ENCODE measurements at places on chromosomes 3 and 15.

DNA sequence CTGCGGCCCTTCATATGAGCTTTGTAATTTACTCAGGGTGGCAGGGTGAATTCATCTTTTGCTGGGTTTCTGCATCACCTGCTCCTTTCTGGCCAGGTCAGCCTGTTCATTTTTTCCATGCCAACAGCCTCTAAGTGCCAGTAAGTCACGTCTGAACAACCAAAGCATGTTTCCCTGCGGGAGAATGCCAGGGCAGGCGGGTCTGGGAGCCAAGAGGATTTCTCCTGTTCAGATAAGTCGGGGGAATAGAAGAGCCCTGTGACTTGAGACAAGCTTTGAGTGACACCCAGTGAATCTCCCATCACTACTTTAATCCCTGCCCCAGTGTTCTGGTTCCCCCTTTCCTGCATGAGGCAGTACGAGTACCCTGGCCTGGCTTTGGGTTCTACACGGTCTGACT lies 153.1 kb downstream of the PGPEP1L start:
- no peak for DNase-seq

DNA sequence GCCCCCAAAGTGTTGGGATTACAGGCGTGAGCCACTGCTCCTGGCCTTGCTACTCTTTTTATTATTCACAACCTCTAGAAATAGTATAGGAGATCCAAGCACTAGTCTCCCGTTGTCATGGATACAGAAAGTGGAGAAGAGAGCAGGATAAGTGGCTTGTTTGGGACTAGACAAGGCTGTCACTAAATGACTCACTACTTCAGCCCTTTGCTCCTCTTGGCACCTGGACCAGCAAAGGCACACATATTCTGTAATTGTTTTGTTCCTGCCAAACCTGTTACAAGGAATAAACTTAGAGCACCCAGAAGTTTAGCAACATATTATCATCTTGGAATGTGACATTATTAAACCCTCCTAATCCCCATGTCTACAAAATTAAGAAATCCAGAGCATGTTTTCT lies 427.2 kb upstream of the THBS1 start:
- DNase-seq, result no peak

DNA sequence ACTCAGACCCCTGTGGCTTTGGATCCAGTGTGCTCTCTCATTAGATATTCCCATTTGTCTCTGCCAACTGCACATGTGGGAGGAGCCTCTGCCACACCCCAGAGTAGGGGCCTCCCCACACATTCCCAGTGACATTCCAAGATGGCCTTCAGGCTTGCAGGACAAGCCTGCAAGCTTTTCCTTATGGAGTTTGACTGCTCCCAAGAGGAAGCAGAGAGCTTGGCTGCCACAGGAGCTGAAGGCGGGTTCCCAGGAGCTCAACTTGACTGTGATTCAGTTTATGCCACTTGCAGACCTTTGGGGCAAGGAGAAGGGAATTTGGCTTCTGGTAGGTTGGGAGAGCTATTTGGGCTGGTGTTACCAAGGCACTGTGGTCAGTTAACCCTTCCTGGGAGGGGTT lies 22.5 kb upstream of the EPHB1 start:
- no peak for DNase-seq

- DNase-seq, result no peak
Measured at GRCh38 chr3:5201536-5201935, 14.0 kb downstream of the EDEM1 start.

DNA sequence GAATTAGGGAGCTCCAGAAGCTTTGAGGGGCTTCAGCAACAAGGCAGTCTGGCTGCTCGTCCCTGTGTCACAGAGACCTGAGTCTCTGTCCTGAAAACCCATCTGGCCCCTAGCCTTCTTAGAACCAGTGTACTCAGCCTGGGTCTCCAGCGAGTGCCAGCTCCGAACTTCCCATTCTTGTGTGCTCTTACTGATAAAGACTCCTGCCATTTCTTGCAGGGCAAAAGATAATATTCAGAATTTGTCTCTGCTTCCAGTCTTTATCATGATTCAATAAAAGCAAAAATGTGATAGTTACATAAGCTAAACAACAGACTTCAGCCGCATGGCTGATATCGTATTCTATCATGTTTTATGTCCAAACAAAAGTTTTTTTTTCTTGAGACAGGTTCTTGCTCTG lies 36.0 kb upstream of the BCL2A1 start:
- no peak for DNase-seq

GRCh38 chr15:71183063-71183462 lies 67.8 kb downstream of the THSD4 start:
- DNase-seq, result no peak

- no peak for DNase-seq
Measured at GRCh38 chr3:173402656-173403055, 5.1 kb downstream of the NLGN1 start.

DNA sequence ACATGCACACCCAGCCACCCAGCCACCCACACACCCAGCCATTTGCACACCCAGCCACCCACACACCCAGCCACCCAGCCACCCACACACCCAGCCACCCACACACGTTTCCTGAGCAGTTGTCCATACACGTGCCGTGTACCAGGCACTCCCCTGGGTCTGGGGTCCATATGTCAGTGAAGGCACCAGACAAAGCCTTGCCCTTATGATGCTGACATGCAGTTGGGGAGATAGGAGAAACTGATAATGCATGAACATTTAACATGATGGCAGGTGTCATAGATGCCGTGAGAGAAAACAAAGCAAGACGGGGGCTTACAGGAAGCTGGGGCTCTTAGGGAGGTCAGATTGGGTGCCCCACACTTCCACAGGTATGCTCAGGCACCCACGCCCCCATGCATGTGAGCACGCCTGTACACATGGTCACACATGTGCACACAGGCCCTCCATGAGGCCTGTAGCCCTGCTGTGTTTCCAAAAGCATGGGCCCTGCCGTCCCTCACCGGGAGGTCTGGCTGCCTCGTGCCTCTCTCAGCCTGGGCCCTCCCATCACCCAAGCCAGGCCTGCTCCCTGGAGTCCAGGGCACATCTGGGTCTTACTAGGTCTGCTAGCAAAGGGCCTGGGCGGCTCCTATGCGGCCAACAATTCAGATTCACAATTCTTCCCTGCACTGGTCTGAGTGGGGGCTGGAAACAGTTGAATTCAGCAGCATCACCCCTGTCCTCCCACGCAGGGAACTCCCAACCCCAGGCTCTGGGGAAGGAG lies 3.6 kb upstream of the DNAJB8 start:
- DNase-seq, result no peak

GRCh38 chr3:160098926-160099626 lies 110.4 kb downstream of the IL12A start:
- no peak for DNase-seq

- no peak for DNase-seq
Measured at GRCh38 chr3:157240408-157240807, 80.5 kb upstream of the CCNL1 start.

- no peak for DNase-seq
Measured at GRCh38 chr15:89326316-89326715, 8.3 kb downstream of the POLG start.

GRCh38 chr3:189630767-189631372 lies 319 bp upstream of the TP63 start:
- DNase-seq, result no peak

- DNase-seq, result no peak
Measured at GRCh38 chr3:8652324-8652987, 7.9 kb upstream of the SSUH2 start.

DNA sequence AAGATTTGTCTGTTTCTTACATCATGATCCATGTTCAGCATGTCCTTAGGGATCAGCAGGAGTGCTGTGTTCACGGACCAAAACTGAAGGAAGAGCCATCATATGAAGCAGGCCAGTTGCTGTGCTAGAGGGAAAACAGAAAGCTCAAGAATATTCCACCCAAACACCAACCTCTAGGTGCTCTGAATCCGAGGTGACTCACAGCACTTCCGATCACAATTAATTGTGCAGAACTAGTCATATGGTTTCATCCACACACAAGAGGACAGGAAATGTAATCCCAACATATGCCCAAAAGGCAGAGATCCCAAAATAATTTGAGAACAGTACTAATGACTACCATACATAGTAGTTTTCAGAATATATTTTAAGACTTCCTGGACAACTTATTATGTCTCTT lies 257.9 kb upstream of the KCNH8 start:
- no peak for DNase-seq

DNA sequence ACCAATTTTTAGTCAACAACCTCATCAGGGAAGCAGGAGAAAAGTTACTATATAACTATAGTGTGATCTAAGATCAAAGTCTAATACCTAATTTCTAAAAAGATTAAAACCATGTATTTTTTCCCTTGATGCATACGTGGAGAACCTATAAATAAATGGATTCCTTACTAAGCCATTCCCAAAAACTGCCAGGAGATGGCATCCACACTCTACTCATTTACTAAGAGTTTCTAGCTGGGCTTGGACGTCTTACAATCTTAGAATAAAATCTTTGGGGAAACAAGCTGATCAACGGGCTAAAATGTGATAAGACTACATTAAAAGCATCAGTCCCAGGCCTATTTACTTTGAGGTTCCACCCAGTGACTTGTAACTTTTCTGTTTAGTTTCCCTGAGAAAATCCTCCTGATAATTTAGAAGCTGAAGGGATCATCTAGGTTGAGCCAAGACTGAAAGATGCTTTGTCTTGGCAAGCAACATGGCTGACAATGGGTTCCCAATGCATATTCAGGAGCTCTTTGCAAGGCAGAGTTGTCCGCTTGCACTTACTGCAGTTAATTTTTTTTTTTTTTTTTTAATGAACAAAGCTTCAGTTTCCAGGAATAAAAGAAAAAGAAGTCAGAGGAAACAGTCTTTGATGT lies 85.5 kb upstream of the FGF12 start:
- DNase-seq, result peak; percentile 62

DNA sequence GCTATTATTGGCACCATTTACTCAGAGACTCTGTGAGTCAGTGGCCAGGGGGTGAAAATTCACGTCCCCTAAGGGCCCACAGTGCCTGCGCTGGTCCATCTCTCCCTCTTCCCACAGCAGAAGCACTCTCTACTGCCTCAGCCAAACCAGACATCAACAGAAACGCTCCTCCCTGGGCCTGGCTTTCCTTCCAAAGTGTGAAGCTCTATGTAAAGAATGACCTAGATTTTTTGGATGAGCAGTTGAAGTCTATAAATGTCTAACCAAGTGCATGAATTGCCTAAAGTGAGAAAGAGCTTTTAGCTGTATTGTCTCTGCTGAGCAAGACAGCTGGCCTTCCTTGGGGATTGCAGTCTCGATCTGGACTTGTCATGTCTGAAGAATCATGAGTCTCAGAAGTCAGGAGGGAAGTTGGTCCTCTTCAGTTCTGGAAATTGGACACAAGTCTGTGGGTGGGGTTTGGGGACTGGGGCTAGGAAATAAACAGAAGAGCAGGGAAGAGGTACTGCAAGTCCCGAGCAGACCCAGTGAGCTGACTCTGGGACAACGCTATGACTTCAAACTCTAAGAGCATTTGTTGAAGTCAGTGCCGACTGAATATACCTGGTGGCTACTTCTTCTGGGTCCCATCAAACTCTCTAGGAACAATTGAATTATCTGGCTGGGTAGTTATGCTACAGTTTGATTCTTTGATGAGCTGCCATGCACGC lies 29.0 kb downstream of the RASGRP1 start:
- no peak for DNase-seq

GRCh38 chr15:32936283-32936918 lies 218.6 kb downstream of the GREM1 start:
- DNase-seq, result peak; percentile 33

DNA sequence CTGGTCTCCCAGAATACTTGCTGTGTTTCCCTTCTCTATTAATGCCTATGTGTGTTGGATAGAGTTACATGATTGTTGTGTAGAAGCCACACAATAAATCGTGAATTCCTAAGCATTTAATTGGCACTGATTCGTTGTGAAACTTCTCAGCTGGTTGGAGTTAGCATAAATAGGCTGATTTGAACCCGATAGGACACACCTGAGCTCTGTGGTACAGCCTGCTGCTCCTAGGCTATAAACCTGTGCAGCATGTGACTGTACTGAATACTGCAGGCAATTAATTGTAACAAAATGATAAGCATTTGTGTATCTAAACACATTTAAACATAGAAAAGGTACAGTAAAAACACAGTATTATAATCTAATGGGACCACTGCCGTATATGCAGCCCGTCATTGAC lies 4.9 kb downstream of the ACAD11 start:
- no peak for DNase-seq

- no peak for DNase-seq
Measured at GRCh38 chr3:23240171-23240785, 37.2 kb downstream of the UBE2E2 start.

GRCh38 chr3:63764511-63764910 lies 54.6 kb upstream of the C3orf49 start:
- no peak for DNase-seq

DNA sequence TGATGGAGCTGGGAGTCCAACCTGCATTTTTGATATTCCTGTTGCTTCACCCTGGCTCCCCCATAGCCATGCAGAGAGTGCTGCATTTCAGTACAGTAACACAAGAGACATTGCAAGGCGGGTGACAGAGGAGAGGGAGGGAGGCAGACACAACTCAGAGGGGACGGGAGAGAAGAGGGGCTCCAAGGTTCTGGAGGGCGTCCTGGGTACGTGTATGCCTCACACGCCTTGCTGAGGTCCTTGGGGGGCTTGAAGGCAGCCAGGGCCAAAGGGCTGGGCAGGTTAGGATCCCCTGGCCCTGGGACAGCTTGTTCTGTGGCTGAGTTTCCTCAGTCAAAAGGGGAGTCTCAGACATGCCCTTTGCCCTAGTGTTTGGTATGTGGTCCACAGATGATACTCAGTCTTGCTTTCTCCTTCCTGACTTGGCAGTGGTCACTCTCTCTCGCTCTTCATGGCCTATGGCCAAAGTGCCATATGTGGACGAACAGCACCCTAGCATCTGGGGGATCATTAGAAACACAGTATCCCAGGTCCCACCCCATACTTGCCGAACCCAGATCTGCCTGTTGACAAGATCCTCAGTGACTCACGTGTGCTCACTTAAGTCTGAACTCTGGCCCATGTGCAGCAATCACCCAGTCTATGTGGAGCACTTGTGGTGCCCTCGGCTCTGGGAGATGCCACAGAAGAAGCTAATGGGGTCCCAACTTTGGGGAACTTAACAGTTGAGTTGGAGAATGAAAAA lies 52.9 kb downstream of the FGD5 start:
- no peak for DNase-seq

- no peak for DNase-seq
Measured at GRCh38 chr15:60283936-60284335, 113.8 kb downstream of the ANXA2 start.

DNA sequence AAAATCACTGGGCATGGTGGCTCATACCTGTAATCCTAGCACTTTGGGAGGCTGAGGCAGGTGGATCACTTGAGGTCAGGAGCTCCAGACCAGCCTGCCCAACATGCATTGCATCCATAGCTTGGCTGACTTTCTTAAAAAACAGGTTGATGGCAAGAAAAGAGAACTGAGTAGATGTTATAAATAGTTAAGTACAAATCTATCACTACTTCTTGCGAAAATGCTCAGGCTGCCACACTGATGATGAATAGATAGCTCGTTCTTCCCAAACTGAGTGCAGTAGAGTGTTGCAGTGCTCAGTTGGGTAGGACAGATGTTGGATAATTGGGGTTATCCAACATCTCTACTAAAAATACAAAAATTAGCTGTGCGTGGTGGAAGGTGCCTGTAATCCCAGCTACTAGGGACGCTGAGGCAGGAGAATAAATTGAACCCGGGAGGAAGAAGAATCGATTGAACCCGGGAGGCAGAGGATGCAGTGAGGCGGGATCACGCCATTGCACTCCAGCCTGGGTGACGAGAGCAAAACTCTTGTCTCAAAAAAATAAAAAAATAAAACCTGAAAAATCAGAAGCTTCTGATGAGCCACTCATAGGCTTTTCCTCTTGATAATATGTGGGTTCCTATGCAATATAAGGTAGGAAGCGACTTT lies 1.2 kb downstream of the BTLA start:
- DNase-seq, result no peak
